ENCODE measurements at places on chromosomes 11 and 22.

DNA sequence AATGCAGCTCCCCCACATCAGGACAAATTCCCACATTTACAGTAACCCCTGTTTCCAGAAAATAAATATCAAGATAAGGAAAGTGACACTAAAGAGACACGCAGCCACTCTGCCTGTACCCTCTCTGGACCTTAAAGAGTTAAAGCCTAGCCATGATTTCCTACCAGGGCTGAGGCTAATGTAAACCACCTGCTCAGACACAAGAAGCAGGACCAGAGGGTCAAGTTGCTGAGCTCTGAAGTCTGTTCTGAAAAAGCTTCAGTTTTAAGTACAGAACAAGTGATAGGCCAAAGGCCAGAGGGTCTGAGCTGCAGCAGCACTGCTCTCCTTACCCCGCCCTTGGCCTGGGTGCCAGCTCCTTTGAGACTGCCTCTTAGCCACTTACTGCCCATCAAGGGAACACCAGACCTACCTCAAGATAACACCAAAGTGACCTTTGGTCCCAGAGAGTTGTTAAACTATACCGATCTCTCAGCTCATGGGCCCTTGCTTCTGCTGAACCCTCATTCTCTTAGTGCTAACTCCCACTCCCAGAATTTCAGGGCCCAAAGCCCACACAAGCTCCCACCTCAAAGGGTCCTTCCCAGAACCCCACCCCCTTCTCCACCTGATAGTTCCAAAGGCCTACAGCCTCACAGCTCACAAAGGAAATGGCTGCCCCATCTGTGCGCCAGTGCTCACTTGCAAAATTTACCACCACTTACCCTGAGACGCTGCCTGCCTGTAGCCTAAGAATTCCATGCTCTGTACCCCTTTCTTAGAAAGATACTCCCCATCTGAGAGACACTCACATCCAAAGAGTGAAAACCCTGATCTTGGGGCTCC lies 40.5 kb downstream of the IL18BP start:
- DNase-seq = no peak

GRCh38 chr11:69718147-69718546 lies 14.3 kb upstream of the FGF19 start:
- DNase-seq = no peak

DNA sequence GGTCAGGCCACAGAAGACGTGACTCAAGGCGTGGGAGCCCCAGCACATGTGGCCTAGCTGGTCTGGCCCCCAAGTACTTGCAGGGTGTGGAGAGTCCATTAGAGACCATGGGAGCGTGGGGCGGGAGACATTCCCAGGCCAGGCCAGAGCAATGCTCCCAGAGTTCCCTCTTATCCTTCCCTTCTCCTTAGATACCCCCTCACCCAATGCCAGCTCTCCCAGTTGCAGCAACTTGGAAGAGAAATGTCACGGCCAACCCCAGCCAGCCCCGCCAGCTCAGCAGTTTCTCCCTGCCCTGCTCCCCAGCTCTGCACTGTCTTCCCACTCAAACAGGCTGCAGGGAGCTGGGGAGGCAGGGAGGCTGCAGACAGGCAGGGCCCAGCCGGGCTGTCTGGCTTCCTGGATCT lies 65.4 kb upstream of the TSPAN18 start:
- DNase-seq = no peak

DNA sequence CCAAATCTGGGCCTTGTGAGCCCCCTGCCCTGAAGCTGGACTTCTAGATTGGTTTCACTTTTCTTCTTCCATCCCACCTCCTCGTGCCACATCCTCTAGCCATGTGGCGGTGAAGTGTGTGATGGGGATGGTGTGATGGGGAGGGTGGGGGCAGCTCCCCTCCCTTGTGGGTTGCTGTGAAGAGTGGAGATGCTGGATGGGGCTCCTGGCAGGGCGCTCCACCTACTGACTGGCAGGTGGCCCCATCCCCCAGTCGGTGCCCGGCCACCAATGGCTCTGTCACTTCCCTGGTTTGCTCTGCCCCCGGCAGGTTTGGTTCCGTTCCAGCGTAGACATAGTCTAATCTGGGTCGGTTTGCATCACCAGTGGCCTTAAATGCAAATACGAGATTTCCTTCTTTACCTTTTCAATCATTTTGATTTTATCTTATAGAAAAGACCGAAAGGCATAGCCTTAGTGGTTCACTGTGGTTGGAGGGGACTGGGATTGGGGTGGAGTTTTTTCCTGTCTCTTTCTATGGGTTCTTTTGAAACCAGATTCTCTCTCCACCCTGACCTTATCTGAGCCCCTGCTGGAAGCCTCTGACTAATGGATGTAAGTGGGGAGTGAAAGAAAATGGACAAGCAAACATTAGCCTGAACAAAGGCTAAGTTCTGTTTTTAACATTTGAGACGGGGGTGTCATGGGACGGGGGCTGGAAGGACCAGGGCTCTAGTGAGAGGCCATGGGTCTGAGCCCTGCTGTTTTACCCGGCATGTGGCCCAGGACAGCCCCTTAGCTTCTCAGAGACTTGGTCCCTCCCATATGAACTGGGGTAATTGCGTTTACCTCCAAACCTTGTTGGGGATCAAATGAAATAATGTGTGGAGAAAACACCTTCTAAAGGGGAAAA lies 149.3 kb downstream of the CACNA1I start:
- no peak for DNase-seq

DNA sequence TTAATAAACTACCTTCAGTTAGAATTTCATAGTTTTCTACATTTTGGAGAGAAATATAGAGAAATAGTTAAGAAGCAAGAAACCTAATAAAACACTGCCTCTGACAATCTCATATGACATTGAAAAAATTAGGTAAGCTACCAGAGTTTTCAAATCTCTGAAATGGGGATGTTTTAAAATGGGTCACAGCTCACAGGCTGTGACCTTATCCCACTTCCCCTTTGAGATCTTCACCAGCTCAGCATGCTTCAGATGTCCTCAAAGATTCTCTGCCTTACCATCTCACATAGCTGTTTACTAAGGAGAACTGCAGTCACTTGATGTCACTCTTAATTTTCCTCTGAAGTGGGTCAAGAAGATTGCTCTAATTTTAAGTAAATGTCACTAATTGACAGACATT lies 717.8 kb downstream of the JRKL start:
- DNase-seq = no peak

All from stimulated activated CD8-positive, alpha-beta memory T cell treated with anti-CD3 and anti-CD28 coated beads, Interleukin-15, amount 100 ng/mL, for 4 hours (primary cell).